ENCODE measurements at places on chromosomes 6 and 20.

GRCh38 chr20:61133611-61134010 is 118.5 kb upstream of the CDH4 start:
- no peak for DNase-seq

DNA sequence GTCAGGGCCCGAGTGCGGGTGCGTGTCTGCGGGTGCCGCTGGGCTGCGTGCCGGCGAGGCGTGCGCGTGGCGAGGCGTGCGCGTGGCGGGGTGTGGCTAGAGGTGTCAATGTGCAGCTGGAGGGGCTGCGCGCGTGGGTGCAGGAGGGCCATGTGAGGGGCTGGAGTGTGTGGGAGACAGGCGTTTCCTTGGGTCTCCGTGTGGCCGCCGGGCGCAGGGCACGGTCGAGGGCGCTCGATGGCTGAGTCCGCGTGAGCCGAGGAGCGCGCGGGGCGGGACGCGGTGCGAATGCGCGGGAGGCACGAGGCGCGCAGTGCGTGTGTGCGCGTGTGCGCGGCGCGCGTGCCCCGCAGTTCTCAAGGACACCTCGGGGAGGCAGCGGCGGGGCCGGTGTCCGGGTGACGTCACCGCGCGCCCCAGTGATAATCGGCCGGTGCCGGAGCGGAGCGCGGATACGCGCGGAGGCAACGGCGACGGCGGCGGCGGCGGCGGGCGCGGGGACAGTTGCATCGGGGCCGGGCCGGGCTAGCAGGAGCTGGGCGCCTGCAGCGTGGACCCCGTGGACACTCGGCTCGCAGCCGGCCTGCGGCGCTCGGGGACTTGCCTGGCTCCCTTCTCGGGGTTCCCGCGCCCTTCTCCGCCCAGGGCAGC is 38.7 kb downstream of the YTHDF1 start:
- no peak for DNase-seq

- DNase-seq: no peak
Observed at GRCh38 chr6:124147621-124148020, 344.0 kb downstream of the NKAIN2 start.

- no peak for DNase-seq
Observed at GRCh38 chr6:85754894-85755293, 112.2 kb upstream of the SYNCRIP start.

DNA sequence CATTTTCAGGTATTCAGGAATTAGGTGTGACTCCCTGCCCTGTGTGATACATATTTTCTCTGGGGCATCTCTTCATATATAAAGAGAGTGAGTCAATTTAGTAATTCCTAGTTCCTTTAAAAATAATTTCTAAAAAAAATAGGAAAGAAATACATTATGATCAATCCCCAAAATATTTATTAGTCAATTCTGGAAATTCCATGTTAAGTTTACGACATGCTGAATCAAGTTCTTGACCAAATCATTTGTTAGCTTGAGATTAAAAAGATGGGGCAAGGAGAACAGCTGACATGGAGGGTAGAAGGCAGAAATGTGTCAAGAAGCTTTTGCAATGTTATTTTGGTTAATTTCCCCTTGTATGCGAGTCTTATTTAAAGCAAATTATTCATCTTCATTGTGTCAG is 22.7 kb upstream of the PRDM1 start:
- peak; percentile 61 for DNase-seq

- DNase-seq: no peak
Observed at GRCh38 chr6:109966299-109966698, 11.8 kb upstream of the GPR6 start.
